ENCODE measurements at places on chromosomes 7 and 10.

- DNase-seq, result no peak
Measured at GRCh38 chr7:52639981-52640380, 395.5 kb upstream of the POM121L12 start.

- no peak for DNase-seq
Measured at GRCh38 chr10:79268161-79268601, 79.1 kb upstream of the PPIF start.

DNA sequence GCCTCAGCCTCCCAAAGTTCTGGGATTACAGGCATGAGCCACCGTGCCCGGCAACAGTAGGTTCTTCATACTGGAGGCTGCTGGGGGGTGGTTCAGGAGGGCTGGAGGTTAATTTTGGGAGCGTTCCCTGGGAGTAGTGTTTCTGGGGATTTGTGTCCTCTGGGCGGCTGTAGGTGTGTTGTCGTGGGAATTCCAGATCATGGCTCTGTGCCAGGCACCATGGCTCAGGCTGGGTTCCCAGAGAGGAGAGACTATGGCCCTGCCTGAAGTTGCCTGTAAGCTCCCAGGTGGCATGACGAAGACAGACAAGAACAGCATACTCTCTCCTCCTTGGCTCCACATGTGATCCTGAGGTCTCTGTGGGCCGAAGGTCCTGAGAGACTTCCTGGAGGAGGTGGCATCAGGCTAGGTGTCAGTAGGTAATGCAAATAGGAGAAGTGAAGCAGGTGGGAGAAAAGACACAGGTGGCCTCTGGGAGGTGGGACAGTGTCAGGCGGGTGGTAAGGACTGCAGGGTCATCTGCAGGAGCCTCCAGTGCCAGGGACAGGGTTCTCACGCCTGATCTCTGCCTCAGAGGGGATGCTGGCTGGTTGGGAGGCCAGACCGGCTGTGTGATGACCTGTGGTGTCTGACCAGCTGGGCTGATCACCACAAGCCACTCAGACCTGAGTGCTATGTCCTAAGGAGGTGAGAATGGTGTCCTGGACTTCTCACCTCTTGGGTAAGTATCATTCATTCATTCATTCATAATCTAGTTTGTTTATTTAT is 18.7 kb downstream of the CLIP2 start:
- DNase-seq, result no peak

GRCh38 chr10:90447831-90448230 is 410.0 kb downstream of the HTR7 start:
- DNase-seq, result no peak

- DNase-seq, result no peak
Measured at GRCh38 chr10:99010286-99010685, 225.4 kb downstream of the HPSE2 start.

DNA sequence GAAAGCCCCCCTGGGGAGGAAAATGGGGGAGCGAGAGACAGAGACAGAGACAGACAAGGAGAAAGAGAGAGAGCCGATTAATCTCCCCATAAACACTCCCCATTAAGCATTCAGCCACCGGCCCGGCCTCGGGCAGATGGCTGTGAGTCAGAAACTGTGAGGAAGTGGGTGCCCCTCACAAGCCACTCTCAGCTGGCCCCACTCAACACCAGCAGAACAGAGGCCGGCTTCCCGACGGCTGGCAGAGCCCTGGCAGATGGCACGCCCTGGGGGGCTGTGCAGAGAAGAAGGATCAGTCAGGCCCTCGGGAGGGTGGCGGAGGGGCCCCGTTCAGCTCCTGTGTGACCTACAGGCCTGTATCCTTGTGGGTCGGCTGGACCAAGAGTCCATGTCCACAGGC is 41.2 kb downstream of the CAMK2B start:
- no peak for DNase-seq

GRCh38 chr10:95069286-95069685 is at the start of gene CYP2C8:
Gene CYP2C8, minus strand, starts transcription at chr10:95069497. Its CDS starts 95 bp downstream, at chr10:95069402.
- DNase-seq, result no peak

- DNase-seq, result no peak
Measured at GRCh38 chr10:91257310-91257709, 36.8 kb downstream of the PCGF5 start.

DNA sequence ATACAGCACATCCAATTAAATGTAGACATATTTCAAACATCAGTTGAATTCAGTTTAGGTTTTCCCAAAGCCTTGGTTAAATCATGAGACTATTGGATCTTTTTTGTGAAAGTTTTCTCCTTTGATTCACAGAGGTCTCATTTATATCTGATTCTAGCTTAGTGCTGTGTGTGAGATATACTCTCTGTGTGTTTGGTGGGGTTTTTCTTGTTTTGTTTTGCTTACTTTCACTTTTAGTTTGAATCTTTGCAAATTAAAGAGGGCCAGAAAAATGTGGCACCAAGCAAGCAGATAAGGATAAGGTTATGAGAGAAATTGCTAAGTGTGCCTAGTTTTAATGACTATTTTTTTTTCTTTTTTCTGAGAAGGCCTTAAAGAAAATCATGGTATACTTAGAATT is 12.6 kb upstream of the OR6B1 start:
- no peak for DNase-seq

DNA sequence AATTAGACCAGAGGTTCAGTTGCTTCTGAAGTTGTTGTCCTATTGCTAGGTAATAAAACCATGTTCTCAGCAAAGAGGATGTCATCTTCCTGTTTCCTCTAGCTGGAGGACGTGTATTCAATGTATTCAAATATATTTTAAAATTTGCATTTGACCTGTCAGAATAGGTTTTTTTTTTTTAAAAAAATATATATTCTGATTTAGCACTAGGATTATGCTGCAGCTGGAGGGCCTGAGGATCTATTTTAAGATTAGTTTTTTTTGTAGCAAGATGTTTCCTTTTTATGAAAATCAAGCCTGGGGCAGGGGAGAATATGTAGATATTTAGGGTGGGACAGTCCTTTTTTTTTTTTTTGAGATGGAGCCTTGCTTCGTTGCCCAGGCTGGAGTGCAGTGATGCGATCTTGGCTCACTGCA is 337.0 kb downstream of the FRMD4A start:
- no peak for DNase-seq

Measured in stimulated activated CD8-positive, alpha-beta memory T cell treated with anti-CD3 and anti-CD28 coated beads, Interleukin-2, amount 100 ng/mL, for 1 hour (primary cell).